ENCODE measurements at places on chromosomes 7 and 10.

DNA sequence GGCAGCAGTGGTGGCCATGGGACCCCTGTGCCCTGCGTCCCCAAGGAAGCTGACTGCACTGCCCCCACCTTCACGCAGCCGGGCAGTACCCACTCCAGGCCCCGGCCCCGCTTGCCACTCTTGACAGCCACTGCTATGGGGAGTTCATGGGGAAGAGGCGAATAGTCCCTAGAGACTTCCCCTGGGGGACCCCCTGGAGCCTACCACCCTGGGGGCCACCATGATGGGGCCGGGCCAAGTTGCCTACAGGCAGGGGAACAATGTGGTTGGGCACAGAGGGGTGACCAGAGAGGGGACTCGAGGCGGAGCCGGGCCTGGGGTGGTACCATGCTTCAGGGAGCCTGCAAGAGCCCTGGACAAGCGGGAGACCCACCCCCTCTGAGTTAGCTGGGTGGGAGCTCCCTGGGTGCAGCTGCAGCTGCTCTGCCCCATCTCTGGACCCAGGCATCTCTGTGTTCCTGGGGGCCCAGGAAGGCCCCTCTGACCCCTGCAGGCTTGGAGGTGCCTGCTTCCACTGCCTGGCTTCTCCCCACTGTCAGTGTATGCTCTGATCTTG lies 567.6 kb downstream of the GRM8 start:
- no peak for DNase-seq

DNA sequence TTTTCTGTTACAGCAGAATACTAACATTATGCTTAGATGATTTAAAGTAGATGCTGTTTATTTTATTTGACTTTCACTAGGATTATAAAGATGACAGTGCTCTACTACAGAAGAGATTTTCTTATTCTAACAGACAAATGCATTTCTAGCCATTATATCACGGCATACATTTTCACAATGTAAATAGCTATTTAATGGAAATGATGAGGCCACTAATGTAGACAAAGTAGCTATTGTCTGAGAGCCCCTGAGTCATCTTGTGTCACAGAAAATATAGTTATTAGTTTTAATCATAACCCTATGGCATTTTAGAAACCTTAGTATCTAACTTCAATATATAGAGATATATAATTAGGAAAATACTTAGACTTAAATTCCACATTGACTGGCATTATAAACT lies 158.0 kb upstream of the AHR start:
- DNase-seq, result no peak

GRCh38 chr10:76998451-76998850 lies 639.2 kb downstream of the KCNMA1 start:
- DNase-seq, result no peak

DNA sequence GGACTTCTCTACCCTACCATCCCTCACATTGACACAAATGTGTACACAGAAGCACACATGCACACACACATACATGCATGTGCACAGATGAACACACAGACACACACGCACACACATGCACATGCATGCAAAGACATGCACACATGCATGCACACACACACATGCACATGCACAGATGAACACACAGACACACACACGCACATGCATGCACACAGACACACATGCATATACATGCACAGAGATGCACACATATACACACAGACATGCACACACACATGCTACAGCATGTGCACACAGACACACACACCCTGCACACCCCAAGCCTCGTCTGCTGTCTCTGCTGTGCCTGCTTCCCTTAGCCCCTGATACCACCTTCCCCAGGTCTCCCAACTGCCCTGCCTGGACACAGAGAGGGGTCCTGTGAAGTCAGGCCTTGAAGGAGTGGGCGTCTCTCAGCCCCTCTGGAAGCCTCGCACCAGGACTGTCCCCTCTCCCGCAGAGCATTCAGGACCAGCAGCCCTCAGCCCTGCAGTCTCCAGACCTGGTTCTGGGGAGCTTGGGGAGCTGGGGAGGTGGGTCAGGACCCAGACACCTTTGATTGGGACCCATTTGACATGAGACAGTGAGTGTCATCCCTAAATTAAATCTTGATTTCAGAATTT lies 181.8 kb downstream of the DNAJB6 start:
- DNase-seq, result no peak

- no peak for DNase-seq
Observed at GRCh38 chr7:13998866-13999265, 9.4 kb upstream of the ETV1 start.

- DNase-seq, result no peak
Observed at GRCh38 chr7:120733143-120733542, 124.8 kb downstream of the TSPAN12 start.
